Stimulated activated CD8-positive, alpha-beta memory T cell treated with anti-CD3 and anti-CD28 coated beads, Interleukin-7, amount 100 ng/mL, for 1 hour (primary cell): ENCODE measurements at places on chromosomes 4 and X.

- DNase-seq: no peak
These were observed 130.1 kb downstream of the ADAM29 start for GRCh38 chr4:175048111-175048784.

- DNase-seq: no peak
These were observed 78.6 kb upstream of the STS start for GRCh38 chrX:7068939-7069367.

- DNase-seq: no peak
These were observed 85.2 kb downstream of the PLAC1 start for GRCh38 chrX:134572816-134573682.

DNA sequence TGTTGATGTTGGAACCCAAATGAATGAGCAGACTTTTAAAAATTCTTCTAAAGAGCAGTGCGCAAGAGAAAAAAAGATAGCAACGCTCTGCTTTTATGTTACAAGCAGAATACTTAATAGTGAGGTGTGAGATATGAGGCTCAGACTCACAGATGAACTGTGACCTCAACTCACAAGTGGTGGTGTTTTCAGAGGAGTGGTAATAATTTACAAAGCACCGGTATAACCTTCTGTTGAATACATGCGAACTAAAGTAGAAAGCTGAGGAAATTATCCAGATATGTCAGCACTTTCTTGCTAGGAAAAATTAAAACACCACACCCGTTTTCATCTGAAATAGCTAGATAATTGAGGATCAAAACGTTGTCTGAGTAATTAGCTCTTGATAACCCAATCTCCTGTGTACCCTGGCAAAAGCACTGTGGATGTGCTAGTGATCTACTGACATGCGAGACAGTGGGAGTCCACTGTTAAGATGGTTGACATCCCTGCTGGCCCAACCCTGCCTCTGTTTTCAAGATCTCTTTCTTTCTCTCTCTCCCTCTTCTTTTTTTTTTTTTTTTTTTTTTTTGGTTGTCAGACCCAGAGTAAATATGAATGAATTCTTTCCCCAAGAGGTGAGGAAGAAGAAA is 6.9 kb upstream of the TLL1 start:
- no peak for DNase-seq

DNA sequence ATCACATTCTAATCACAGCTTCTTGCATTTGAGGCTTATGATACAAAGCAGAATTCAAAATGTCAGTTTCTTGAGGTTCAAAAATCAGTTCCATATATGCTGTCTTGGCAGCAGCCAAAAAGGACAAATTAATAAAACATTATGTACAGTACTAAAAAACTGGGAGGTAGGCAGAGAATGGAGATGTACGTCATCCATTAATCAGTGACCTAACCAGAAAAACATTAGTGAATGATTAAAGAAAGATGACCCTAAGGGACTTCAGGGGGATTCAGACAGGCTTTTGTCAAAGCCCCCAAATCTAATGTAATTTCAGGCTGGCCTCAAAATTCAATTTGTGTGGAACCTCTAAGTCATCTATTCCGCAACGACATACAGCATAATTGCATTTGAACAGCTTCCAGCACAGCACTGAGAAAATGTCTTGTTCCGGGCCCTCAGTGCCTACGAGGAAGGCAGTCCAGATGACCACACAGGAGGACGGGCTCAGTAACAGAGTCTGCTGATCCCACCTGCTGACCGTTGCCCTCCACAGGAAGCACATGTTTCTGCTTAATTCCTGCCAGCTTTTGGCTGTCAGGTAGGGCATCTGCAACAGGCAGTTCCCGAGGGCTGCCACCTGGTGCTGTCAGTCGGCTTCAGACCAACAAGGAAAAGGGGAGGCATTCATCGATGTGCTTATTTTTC is 83.8 kb upstream of the HHIP start:
- no peak for DNase-seq

GRCh38 chr4:165328101-165328425 is 594 bp downstream of the MSMO1 start:
- DNase-seq: no peak

DNA sequence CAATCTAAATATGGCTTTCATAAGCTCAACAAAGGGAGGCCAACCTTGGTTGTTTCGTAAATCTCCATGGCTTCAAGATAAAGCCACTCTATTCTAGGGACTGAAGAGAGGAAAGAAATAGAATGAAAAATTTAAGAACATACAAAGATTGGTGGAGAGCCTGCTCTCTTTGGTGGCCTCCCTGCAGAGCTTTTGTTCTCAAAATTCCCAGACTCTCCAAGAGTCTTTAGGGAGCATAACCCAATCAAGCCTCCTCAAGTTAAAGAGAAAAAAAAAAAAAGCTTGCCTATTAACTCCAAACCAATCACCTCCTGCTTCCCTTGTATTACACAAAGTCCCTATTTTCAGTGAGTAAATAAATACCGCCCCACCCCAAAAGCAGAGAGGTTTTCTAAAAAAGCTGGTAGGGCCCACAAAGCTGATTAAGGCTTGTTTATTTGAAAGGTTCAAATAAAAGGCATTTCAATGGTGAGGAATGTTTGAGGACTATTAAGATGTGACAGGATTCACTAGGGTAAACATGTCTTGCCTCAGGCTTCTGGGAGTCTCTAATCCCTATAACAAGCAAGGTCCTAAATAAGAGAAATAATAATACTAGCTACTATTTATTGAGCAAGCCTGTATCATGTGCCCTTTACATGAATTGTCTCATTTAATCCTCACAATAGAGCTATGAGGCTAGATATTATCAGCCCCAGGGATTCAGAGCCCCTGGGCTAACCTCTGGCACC is 71.6 kb downstream of the GPC3 start:
- DNase-seq: no peak

- DNase-seq: no peak
These were observed 15.0 kb downstream of the G6PD start for GRCh38 chrX:154531626-154532025.

GRCh38 chrX:9352694-9353411 is 112.0 kb upstream of the TBL1X start:
- no peak for DNase-seq

DNA sequence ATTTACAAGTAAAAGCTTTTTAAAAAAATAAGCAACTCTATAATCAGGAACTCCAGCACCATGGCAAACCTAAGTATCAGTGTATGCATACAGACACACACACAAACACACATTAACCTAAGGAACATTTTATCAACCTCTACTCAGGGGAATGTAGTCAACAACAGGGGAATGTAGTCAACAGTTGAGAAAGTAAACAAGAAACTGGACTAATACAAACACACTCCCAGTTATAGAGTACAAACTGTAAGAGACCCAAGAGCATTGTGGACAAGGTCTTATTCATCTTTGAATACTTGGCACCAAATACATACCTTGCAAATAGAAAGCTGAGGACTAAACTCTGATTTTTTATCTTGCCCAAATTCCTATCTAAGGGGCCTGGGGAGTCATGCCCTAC is 36.2 kb downstream of the PAPSS1 start:
- DNase-seq: no peak

DNA sequence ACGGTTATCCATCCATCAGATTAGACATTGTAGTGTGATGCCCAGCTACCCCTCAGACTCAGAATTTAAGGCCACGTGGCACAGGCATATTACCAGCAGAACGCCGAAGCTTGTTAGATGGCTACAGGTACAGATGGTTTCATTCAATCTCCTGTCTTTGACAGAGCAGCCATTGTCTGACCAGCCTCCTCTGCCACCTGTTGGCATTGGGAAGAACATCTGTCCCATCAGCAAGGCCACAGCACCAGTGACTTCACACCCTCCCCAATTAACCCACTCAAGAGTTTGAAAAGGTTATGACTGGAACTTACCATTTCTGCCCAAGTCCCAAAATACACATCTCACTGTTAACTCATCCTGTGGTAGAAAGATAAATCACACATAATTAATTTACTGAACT is 22.0 kb upstream of the PHKA2 start:
- no peak for DNase-seq
